Forelimb muscle (tissue), 1 donor: ENCODE measurements at places on chromosomes 13 and 19.

GRCh38 chr19:48330012-48330681 is 4.8 kb downstream of the EMP3 start:
- DNase-seq, result no peak

GRCh38 chr13:35599384-35599783 is 122.9 kb upstream of the MAB21L1 start:
- no peak for DNase-seq

GRCh38 chr13:113938716-113939115 is 35.2 kb downstream of the C13orf46 start:
- no peak for DNase-seq

- peak; percentile 75 for DNase-seq
Observed at GRCh38 chr13:106599875-106600797, 32.2 kb upstream of the ARGLU1 start.
